Neural progenitor cell (in vitro differentiated cells): ENCODE measurements at places on chromosomes 5 and 9.

DNA sequence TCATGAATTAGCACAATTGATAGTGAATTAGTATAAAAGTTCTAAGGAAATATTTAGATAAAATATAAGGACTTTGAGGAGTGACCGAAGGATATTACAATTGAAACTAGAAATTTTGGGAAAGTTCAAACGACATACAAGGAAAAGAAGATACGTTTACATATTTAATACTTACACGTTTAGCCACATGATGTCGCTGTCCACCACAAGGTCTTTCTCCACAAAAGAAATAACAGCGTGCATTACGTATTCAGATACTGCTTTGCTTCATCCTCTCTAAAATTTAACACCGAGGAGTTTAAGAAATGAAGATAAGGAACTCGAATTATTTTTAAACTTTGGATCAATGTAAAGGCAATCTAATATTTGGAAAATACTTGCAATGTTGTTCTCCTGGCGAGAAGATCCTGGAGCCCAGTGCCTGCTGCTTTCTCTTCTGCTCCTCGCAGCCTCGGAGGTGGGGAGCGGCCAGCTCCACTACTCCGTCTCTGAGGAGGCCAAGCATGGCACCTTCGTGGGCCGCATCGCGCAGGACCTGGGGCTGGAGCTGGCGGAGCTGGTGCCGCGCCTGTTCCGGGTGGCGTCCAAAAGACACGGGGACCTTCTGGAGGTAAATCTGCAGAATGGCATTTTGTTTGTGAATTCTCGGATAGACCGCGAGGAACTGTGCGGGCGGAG lies at the start of gene PCDHA3:
TSS of gene PCDHA3 (plus strand) at position 242 of the 678 bp plus-strand sequence.
- DNase-seq: no peak

- no peak for DNase-seq
These were observed 48.8 kb downstream of the LNPEP start for GRCh38 chr5:96984506-96985192.

- DNase-seq: peak; percentile 84
These were observed 213.3 kb downstream of the SEMA6A start for GRCh38 chr5:116361171-116361967.

- DNase-seq: no peak
These were observed 24.1 kb downstream of the GSN start for GRCh38 chr9:121292051-121292450.

GRCh38 chr5:35717718-35718117 lies 100.1 kb downstream of the SPEF2 start:
- DNase-seq: no peak

- no peak for DNase-seq
These were observed 161.3 kb downstream of the YIPF5 start for GRCh38 chr5:144009116-144009515.

DNA sequence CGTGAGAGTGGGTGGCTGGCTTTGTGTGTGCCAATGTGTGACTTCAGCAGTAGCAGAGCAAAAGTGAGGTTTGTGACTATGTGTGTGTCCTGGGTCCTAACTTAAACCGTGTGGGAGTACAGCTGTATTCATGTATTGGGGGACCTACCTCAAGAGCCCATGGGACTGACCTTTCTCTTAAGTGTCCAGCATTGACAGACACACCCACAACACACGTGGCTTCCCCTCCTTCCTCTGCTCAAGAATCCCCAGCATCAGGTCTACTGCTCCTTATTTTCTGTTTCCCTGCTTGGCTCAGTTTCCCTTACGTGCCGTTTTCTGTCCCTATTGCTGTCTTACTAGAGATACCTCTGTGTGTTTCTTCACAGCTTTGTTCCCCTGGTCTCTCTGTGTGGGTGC lies 616 bp downstream of the IL11RA start:
- no peak for DNase-seq

DNA sequence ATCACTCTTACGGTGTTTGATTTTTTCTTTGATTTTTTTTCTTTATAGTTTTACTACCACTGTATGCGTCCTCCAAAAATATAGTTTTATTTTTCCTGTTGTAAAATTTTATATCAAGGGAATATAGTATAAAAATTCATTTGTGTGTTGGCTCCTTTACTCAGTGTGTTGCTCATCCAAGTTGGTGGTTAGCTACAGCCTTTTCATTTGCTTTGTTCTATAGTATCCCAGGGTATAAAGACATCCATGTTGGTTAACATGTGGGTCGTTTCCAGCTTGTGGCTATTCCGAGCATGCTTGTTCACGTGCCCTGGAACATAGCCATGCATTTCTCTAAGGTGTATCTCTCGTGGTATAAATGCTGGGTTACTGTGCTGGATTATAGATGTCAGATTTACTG lies 54.8 kb upstream of the DAB2 start:
- DNase-seq: no peak

DNA sequence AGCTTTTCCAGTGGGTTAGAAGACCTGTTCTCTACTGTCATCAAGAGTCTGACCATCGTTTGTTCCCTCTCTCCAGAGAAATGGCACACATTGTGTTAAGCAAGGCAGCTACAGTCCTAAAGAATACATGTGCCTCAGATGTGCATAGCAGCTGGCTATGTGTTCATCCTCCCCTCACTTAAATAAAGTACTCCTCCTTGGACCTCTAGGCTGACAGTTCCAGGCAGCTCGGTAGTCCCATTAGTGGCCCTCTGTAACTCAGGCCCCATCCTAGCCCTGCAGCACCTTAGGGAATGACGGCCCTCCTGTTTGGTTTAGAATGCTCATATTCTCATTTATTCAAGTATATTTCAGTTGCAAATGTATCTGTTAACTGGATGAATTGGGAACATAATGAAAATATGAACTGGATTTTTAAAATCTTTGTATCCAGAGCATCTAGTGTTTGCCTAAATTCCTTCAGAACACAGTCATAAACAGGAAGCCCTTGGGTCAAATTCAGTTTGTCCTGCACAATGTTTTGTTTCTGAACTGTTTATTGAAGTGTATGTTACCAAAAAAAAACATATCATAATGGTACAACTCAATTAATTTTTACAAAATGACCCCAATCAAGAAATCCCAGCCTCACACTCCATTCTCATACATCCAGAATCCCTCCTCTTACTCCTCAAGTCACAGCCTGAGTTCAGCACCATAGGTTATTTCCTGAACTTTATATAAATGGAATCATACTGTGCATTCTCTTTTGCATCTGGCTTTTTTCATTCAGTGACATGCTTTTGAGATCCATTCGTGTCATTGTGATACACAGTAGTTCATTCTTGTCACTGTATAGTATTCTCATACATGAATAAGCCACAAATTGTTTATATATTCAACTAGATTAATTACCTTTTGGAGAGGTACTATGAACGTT lies 1.6 kb upstream of the ASPN start:
- DNase-seq: no peak

DNA sequence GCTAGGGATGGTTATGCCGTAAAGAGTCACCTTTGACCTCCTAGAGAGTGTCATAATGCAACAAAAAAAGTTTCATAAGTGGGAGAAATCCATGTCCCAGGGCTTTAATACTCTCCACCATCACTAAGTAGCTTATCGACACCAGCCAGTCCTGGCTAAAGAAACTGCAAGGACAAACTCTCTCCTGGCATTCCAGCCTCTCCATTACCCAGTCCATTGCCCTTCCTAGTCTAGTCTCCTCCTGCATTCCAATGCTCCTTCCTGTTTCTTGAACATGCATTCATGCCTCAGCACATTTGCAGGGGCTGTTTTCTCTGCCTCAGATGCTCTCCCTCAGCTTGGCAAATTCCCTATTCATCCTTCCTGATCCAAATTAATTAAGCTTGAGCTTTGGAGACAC lies 364.1 kb downstream of the BRINP1 start:
- DNase-seq: peak; percentile 55

DNA sequence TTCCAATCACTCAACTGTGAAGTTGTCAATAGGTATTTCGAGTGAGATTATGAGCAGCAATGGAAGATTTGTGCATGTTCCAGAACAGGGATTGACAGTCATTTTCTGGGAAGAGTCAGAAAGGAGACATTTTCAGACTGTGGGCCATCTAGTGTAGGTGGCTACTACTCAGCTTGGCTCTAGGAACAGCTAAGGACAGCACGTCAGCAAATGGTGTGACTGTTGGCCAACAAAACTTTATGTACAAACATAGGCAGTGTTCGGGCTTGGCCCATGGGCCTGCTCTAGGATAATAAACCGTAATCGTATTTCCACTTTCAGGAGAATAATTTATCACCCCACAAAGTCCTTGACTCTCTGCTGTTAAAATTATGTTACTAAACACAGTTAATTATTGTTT lies 143.6 kb downstream of the ADCY2 start:
- no peak for DNase-seq
